Stimulated activated CD4-positive, alpha-beta T cell treated with anti-CD3 and anti-CD28 coated beads, TNF-alpha, amount 100 ng/mL, for 4 hours (primary cell): ENCODE measurements at places on chromosomes 4 and X.

- no peak for DNase-seq
These were observed 11.2 kb upstream of the AMOT start for GRCh38 chrX:112851806-112852205.

DNA sequence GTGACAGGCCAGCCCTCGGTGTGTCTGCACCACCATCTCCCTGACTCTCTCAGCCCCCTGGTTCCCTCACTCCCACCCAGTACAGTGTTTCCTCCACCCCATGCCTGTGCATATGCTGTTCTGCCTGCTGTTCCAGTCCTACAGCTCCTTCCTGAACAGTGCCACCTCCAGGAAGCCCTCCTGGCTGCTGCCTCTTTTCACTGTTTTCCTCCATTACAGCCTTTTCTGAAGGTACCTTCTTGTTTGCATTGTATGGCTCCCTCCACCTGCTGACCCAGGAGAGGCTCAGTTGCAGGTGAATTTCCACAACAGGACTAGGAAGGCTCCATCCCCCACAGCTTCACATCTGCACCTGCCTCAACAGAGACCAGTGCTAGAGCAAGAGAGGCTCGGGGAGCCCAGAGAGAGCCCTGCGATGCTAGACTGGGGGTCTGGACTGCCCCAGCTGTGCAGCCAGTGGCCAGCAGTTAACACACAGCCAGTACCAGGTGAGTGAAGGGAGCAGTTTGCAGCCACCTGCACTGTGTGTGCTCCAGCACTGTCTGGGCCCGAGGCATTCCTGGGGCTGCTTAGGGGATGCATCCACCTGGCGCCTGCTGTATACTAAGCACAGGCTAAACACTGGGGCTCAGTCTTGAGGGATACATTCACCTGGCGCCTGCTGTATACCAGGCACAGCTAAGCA is 92.0 kb downstream of the ADRA2C start:
- DNase-seq = no peak

DNA sequence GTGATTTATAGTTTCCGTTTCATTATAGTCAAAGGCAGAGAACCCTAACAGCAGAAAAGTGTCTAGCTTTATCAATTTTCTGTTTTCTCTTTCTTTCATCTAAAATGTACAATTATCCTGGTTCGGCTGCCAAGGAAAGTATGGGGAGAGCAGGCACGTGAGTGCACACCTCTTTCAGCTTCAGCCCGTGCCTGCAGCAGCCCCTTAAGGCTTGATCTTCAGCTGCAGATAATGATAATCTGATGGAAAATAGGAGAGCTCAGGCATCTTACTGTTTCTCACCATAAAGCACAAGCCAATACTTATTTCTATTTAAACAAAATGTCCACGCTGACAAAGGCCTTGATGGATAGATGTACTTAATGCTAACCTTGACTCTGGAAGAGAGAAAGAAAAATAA is 334.4 kb downstream of the UNC5C start:
- no peak for DNase-seq

GRCh38 chr4:40890199-40890598 is 140.4 kb downstream of the NSUN7 start:
- no peak for DNase-seq

GRCh38 chr4:77715414-77716290 is 103.5 kb downstream of the CNOT6L start:
- DNase-seq = no peak

- no peak for DNase-seq
These were observed 8.7 kb downstream of the SLC7A11 start for GRCh38 chr4:138233313-138234034.

- DNase-seq = no peak
These were observed 69.4 kb downstream of the TBC1D9 start for GRCh38 chr4:140686796-140687195.

DNA sequence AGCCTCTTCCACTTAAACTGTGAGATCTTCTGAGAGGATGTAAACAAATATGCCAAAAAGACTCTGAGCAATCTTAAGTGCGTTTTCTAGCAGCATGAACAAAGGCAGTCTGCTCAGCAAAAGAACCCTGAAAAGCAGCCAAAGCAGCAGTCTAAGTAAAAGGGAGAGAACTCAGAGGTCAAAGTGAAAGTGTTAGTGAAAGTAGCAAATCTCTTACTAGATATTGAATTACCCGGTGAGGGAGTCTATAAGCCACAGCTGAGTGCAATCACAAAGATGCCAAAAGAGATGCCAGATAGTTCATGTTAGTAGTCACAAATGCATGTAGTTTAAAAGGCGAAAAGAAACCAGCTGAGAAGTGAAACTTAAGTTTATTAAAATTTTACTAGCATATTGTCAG is 7.9 kb upstream of the GNRHR start:
- no peak for DNase-seq

DNA sequence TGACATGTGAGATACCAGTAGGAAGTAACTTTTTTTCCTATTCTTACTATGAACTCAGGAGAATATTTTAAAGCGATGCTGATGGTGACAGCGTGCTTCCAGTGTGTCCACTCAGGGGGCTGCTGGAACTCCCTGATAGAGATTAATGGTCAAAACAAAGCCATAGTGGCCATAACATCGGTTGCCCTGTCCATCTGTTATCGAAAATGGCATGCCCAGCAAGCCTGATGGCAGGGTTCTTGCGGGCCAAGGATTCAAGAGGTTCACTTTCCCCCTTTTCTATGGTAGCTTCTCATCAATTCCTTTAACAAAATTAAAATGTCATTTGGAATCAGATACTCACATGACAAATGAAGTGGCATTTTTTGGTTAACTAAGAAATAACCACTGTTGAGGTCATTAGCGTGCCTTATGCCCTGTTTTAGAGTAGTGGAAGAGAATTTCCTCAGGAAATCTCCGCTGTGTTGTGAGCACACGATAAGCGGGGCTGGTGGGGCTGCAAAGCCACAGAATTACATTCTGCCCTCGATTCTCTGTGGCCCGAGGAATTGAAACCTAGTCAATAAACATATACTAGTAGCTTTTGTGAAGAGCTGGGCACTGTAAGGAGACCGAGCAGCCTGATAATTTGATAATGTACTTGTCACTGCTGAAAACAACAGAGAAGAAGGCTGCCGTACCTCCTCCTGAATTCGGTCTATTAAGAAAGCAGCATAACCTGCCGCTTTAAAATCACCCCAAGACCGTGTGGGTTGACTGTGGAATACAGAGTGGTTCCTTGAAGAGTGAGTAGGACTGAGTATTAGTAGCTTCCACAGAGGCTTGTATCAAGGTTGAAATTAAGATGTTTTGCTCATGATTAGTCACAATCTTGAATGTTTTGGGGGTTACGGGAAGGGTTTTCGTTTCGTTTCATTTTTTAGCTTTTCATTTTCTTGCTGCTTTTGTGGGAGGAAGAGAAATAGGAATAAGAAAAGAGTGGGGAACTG is 46.7 kb downstream of the PTCHD1 start:
- DNase-seq = no peak

GRCh38 chr4:22911285-22911684 is 218.5 kb downstream of the GBA3 start:
- DNase-seq = no peak

DNA sequence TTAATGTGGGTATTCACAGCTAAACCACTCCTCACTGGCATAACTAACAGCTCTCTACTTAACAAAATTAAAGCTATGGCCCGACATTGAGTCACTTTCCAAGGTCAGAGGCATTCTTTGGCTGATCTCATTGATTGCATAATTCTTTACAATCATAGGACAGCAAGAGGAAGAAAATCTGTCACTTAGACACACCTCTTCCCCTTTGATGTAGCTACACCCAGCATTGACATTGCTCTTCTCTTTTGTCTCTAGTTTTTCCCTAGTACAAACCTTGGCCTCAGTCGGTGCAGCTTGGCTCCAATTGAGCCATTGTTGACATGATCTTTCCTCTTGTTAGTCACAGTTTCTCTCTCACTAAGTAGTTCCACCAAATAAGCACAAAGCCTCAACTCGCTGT is 313.3 kb upstream of the ACTRT1 start:
- no peak for DNase-seq

DNA sequence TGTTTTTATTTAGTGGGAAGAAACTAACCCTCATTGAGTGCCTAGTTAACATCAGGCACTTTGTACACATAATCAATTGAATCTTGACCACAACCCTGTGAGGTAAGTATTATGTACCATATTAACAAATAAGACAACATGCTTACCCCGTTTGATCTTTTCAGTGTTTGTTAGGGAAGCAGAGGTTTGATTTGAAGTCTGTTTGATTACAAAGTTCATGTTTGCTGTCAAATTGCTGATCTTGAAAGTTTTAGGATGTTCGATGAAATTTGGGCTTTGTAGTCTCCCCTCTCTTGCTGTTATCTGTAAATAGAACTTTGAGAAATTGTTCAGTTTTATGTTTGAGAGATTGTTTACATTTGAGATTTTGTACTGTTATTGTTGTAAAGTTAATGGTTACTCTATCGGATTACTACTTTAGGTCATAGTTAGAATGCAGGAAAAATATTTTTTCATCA is 13.4 kb upstream of the ADH4 start:
- DNase-seq = no peak

DNA sequence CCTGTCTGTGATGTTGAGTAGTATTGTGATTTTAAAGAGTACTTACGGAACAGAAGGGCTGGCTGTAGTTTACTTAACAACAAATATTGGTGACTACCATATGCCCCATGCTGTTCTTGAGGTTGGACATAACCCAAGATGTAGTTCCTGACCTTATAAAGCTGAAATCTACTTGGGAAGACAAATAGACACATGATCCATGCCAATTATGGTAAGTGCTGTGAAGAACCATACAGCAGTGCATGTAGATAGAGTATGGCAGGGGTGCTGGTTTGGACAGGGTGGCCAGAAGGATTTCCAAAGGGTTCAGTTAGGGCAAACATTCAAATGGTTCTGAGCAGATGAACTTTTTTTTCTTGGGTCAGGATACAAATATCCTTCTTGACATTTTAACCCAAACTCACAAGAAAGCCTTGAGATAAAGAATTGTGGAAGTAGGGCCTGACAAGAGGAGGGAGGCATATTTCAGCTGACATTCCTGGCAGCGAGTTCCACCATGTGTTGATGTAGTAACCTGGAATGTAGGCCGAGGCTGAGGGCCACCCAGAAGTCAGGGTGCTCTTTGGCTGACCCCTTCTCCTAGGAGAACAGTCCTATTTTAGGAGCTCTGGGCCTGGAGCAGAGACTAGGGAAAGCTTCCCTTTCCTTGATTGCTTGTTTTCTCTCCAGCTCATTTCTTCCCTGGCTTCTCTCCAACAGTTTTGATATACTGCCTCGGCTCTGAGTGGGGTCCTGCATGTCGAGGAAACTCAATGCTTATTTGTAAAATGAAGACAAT is 74.2 kb downstream of the FREM3 start:
- DNase-seq = no peak

DNA sequence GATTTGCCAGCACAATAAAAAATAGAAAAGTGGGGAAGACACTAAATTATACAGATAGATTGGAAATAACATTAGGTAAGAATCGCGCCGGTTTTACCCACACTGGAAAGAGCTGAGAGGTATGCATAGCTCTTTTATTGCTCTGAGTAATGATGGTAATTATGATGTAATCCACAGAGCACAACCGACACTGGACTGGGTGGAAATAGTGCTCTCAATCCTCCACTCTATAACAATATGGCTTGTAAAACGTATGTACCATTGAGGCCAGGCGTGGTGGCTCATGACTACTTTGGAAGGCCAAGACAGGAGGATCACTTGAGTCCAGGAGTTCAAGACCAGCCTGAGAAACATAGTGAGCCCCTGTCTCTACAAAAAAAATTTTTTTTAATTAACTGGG is 104.3 kb upstream of the RAPGEF2 start:
- DNase-seq = no peak

DNA sequence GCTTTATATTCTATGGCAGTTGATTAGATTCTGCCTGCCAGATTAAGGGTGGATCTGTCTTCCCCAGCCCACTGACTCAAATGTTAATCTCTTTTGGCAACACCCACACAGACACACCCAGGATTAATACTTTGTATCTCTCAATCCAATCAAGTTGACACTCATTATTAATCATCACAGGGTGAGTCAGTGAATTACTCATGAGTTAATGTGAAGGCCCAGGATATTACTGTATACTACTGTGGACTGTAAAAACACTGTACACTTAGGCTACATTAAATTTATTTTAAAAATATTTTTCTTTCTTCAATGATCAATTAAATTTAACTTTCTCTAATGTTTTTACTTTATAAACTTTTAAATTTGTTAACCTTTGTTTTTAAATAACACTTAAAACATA is 87.7 kb downstream of the NAP1L3 start:
- no peak for DNase-seq

- no peak for DNase-seq
These were observed 448.6 kb downstream of the ZIC3 start for GRCh38 chrX:138014577-138014976.

- DNase-seq = no peak
These were observed 50.6 kb downstream of the ATP10D start for GRCh38 chr4:47535567-47536147.
